ENCODE measurements at places on chromosomes 4 and X.

DNA sequence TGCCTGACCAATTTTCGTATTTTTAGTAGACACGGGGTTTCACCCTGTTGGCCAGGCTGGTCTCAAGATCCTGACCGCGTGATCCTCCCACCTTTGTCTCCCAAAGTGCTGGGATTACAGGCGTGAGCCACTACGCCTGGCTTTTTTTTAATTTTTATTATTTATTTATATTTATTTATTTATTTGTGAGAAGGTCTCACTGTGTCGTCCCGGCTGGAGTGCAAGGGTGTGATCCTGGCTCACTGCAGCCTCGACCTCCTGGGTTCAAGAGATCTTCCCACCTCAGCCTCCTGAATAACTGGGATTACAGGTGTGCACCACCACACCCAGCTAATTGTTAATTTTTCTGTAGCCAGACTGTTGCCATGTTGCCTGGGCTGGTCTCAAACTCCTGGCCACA lies 141.1 kb downstream of the CRLF2 start:
- no peak for DNase-seq

DNA sequence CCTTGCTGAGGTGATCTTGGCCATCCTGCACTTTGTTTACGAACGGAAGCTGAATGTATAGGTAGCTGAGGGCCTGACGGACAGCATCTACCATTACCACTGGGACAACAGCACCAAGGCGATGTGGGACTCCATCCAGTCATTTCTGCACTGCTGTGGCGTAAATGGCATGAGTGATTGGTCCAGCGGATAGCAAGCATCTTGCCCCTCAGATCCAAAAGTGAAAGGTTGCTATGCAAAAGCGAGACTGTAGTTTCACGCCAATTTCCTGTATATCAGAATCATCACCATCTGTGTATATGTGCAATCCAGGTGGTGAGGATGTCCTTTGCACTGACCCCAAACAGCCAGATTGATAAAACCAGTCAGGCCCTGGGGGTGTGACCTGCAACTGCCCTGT lies 4.2 kb upstream of the PYURF start:
- DNase-seq, result no peak

DNA sequence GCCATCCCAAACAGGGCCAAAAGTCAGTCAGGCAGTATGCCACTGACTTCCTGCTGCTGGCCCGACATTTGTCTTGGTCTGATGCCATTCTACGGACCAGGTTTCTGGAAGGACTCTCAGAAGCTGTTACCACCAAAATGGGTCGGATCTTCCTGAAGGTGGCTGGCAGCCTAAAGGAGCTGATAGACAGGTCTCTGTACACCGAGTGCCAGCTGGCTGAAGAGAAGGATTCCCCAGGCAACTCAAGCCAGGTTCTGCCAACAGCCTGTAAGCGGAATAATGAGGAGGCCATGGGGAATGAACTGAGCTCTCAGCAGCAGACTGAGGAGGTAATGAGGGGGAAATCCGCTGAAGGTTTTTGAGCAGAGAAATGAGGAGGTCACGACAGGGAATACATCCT lies 95.7 kb downstream of the RTL9 start:
- no peak for DNase-seq

- DNase-seq, result no peak
Measured at GRCh38 chr4:548976-549375, 27.1 kb downstream of the TMEM271 start.

- peak; percentile 41 for DNase-seq
Measured at GRCh38 chr4:41307638-41308037, 50.9 kb downstream of the UCHL1 start.

GRCh38 chrX:124030520-124030919 lies 69.0 kb downstream of the STAG2 start:
- no peak for DNase-seq

DNA sequence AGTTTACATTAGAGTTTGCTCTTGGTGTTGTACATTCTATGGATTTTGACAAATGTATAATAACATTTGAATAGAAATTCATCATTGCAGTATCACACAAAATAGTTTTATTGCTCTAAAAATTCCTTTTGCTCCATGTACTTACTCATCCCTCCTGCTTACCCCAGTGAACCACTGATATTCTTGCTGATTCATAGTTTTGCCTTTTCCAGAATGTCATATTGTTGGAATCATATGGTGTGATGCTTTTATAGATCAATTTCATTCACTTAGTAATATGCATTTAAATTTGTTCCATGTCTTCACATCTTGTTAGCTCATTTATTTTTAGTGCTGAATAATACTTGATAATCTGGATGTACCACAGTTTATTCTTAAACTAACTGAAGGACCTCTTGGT lies 1593.2 kb downstream of the C4orf33 start:
- no peak for DNase-seq

GRCh38 chr4:123014038-123014437 lies 91.6 kb upstream of the NUDT6 start:
- DNase-seq, result no peak

- peak; percentile 36 for DNase-seq
Measured at GRCh38 chrX:10828036-10828435, 207.7 kb upstream of the MID1 start.

- no peak for DNase-seq
Measured at GRCh38 chr4:108328383-108328732, 159.6 kb upstream of the LEF1 start.

DNA sequence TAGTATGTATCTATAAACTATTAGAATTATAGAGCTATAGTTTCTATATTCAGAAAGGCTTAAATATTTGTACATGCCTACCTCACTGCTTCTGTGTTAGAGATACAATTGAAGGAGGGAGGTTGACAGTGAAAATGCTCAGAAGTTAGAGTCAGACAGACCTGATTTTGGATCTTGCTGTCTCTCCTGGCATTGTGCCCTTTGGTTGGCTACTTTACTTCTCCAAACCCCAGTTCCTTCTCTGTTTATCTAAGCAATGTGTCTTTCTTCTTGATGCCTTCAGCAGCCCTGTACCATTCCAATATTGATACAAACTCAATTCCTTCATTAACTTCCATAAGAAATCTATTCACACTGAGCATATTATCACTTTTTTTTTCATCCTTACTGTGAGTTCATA lies 28.7 kb downstream of the CCNG2 start:
- no peak for DNase-seq

Data from NCI-H510A treated with DMSO at 0.1 percent for 48 hours (cell line).